ENCODE measurements at places on chromosomes 13 and 19.

- DNase-seq = no peak
Measured at GRCh38 chr13:48539550-48539949, 6.7 kb upstream of the RCBTB2 start.

GRCh38 chr13:41608839-41609177 lies 151.5 kb downstream of the RGCC start:
- DNase-seq = no peak

- DNase-seq = no peak
Measured at GRCh38 chr13:41458187-41458760, 924 bp downstream of the RGCC start.

GRCh38 chr13:23752111-23753001 lies 136.8 kb downstream of the MIPEP start:
- DNase-seq = peak; percentile 84

GRCh38 chr13:45702869-45703391 lies 810 bp downstream of the CBY2 start:
- no peak for DNase-seq

DNA sequence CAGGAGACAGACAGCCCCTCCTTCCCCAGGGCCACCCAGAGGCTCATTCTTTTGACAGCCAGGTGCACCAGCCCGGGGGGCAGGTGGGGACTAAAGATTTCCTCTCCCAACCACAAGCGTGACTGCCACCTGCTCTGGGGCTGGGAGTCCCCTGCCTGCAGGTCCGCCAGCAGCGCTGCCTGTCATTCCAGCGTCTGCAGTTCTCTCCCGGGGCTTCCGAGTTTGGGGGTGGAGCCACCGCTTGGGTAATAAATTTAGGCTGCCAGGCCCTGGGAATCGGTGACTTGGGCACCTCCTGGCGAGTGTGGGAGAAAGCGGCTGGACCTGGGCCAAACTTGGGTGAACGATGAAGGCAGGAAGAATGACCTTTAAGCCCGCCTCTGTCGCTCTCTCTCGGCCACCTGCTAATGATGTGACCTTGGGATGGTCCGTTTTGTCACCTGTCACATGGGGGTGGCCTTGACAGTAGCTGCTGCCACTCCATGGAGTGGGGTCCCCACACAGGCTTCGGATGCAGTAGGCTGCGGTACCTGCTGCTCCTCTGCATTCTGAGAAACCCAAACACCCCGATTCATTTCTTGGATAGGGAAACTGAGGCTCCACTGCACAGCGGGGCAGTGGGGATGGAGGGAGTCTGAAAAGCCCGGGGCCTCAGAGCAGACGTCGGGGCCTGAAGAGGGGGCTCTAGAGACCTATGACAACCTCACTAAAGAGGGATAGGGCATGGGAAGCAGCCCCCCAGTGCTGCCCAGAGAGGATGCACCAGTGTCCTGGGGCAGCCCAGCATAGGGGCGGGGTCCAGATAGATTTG lies 12.8 kb downstream of the FUT6 start:
- DNase-seq = peak; percentile 86

DNA sequence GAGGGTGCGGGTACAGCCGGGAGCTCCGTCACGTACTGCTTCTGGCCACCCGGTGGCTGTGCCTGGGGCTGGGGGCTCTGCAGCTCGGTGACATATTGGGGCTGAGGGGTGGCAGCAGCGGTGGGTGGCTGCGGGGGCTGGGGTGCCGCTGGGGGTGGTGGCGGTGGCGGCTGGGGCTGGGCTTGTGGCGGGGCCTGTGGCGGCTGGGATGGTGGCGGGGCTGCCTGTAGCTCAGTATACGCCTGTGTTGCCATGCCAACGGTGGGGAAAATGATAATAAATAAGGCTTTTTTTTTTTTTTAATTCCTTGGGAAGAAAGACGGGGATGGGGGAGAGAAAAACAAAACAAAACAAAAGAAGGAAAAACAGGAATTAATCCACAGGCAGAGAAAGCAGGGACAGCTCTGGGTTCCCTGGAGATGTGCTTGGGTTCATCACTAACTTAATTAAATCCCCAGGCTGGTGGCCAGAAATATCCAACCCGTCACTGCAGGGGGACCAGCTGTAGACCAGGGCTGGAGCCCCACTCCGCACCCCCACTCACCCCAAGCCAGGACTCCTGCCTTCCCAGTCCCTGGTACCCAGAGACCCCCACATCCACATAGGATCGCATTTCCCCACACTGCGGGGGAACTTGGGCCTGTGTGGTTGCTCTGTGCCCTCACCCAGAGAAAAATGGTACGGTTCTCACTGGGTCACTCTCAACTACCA lies 12.4 kb downstream of the RFX1 start:
- no peak for DNase-seq

DNA sequence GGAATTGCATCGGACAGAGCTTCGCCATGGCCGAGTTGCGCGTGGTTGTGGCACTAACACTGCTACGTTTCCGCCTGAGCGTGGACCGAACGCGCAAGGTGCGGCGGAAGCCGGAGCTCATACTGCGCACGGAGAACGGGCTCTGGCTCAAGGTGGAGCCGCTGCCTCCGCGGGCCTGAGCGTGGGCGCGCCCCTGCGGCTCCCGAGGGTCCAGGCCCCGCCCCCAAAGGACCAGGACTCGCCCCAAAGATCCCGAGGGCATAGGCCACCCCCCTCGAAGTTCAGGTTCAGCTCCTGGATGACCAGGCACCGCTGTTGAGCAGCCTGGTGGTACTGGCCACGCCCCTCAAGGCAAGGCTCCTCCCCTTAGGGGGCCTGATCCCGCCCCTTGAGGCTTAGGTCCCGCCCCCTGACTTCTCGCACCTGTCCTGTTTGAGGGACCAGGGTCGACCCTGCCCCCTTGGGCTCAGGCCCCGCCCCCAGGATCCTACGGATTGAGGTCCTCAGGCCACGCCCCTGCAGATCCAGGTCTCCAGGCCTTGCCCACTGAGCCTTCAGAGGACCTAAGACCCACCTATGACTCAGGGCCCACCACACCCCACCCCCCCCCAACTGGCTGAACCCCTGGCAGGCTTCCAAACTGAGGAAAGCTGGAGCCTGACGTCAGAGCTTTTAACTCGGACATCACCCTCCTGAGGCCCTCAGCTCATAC lies 43.1 kb downstream of the CYP4F22 start:
- DNase-seq = no peak

DNA sequence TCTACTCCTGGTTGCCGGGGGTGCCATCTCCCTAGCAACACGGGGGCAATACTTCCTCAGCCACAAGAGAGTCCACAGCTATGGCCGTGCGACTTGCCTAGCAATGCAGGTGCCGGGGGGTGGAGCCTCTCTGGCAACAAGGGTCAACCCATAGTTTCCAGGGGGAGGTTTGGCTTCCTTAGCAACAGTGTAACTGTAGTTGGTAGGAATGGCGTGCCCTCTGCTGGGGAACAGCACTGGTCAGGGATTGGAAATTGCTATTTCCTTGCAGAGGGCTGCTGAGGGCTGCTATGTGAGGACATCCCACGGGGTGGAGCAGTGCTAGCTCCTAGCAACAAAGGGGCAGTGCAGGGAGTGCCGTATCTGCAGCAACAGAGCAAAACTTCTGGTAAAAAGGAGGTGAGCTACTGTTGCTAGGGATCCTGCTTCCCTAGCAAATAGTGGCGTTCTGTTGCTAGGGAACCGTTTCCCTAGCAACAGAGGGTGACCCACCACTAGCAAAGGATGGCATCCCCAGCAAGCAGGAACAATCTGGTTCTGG lies 7.0 kb upstream of the TMC4 start:
- peak; percentile 69 for DNase-seq
